Activated naive CD4-positive, alpha-beta T cell treated with anti-CD3 and anti-CD28 coated beads, Interleukin-2, amount 10 ng/mL, durations not matched to agents 7 days and 5 days (primary cell): ENCODE measurements at places on chromosomes 4 and X.

GRCh38 chr4:57401586-57401985 is 291.4 kb upstream of the IGFBP7 start:
- H3K4me1 ChIP-seq: no peaks in the 10 kb centered on the region
- no peak overlapping the region for H3K27ac ChIP-seq

- no peak overlapping the region for H3K27ac ChIP-seq
- H3K4me1 ChIP-seq: no peaks in the 10 kb centered on the region
- no peak for DNase-seq
- no peaks in the 10 kb centered on the region for H3K36me3 ChIP-seq
- no peak overlapping the region for H3K4me3 ChIP-seq
Measured at GRCh38 chr4:115920637-115921036, 807.2 kb upstream of the NDST4 start.

DNA sequence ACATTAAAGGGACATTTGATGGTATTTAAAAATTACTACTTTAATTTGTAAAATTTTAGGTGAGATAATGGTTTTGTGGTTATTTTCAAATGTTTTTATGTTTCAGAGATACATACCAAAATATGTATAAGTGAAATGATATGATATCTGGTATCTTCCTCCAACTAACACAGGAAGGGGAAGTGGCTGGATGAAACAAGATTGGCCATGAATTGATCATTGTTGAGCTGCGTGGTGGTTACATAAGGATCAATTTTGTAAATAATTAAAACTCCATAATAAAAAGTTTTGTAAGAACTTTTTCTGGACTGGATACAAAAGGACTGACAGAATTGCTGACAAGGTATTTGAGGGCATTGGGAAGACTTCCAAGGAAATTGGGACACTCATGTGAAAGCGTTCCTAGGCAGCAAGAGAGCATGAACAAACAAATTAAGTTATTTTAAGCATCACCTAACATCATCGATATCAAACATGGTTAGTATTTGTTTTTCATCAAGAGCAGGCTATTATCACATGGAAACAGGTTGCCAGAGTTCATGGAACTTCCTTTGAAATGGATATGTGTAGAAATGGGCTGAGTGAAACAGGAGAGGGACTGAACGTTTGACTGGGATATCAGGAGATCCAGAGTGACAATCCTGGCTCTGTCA is 4.4 kb upstream of the PGM2 start:
- peaks cover 24% of the 10 kb centered on the region for H3K27me3 ChIP-seq
- peaks cover 30% of the 10 kb centered on the region for H3K4me1 ChIP-seq
- H3K36me3 ChIP-seq: peaks cover 2% of the 10 kb centered on the region
- H3K4me3 ChIP-seq: no peak overlapping the region
- DNase-seq: no peak

- no peaks in the 10 kb centered on the region for H3K27me3 ChIP-seq
- no peak for DNase-seq
- no peaks in the 10 kb centered on the region for H3K36me3 ChIP-seq
- no peak overlapping the region for H3K4me3 ChIP-seq
Measured at GRCh38 chrX:21153033-21153432, 221.2 kb upstream of the CNKSR2 start.
